NCI-H1694 (cell line): ENCODE measurements at places on chromosomes 2 and 18.

- no peak for DNase-seq
These were observed 168.5 kb upstream of the LRRTM1 start for GRCh38 chr2:80473069-80473468.

DNA sequence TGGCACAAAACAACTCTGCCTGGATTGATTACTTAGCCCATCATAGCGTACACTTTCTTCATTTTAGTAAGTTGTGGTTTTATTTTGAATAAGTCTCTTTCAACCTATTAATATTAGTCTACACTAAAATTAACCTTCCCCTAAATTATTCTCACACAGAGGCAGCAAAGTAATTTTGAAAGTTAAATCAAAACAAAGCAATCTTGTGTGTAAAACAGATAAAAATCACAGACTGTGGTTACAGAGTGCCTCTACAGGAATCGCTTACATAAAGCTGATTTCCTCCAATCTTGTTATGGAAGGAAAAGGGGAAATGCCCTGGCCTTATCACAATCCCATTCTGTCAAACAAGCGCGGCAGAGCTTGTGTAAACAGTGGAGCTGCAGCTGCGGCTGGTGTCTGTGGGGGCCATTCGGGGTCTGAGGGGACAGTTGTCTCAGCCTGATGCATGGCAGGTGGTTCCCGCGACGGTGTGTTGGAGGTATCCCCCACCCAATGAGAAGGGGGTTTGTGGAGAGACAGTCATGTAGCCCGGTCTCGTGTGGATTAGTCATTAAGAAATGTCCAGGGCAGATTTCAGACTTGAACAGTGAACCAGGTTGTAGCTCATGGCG, 42.1 kb downstream of the BCL2L11 start:
- no peak for DNase-seq

- DNase-seq, result no peak
These were observed 40.3 kb downstream of the ASB1 start for GRCh38 chr2:238467062-238467461.

GRCh38 chr2:20619624-20620024, 31.3 kb downstream of the HS1BP3 start:
- no peak for DNase-seq

- DNase-seq, result no peak
These were observed 20.2 kb upstream of the TUBB6 start for GRCh38 chr18:12287684-12288402.

DNA sequence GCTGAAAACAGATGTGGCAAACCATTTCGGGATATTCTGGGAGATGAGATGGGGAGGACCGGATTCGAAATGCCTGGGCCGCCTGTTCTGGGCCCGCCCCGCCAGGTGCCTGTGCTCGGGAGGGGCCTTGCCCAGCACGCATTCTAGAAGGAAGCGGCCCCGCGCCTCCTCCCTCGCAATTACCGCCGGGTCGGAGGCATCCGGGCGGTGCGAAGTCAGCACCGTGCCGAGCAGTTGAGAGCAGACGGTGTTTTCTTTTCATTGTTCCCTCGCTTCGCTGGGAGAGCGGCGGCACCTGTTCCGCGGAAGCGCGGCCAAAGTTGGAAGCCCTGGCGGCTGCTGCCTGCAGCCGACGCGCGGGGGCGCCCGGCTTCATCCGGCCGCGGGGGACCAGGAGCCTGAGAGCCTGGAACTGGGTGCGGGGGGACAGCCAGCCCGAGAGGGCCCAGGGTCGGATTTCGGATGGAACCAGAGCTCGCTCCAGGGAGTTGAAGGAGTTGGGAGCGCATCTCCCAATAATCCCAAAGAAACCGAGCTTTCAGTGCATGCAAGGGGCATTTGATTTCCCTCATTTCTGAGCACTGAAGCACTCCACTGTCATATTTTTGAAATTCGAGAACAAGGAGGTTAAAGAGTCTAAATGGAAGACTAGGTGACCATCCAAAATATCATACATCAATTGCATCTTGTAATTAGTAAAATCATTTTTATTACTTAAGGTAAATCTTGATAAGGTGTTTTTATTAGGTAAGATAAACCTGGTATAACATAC, 241.8 kb upstream of the RAB12 start:
- DNase-seq, result peak; percentile 27

GRCh38 chr2:36357847-36358659, 2.5 kb downstream of the CRIM1 start:
- no peak for DNase-seq

DNA sequence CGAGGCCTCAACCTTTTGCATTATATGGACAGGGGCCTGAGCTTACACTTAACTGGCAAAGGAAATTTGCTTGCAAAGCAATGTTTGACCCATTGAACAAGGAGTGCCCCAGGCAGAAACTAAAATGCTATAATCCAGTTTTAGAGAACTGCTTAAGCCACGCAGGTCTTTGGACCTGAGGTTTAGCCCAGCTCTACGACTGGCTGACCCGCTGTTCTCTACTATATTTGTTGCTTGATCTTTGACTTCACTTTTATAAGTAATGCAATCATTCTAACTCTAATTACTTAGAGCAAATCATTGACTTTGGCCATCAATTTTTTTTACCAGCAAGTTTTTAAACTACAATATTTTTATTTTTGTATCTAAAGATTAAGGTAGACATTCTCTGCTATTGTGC, 268.8 kb downstream of the MREG start:
- DNase-seq, result no peak

- no peak for DNase-seq
These were observed 143.6 kb upstream of the TCF4 start for GRCh38 chr18:55731594-55732042.

GRCh38 chr2:196441527-196441926, 198.0 kb upstream of the CCDC150 start:
- no peak for DNase-seq

GRCh38 chr18:56176751-56177150, 461.6 kb downstream of the TXNL1 start:
- DNase-seq, result no peak

DNA sequence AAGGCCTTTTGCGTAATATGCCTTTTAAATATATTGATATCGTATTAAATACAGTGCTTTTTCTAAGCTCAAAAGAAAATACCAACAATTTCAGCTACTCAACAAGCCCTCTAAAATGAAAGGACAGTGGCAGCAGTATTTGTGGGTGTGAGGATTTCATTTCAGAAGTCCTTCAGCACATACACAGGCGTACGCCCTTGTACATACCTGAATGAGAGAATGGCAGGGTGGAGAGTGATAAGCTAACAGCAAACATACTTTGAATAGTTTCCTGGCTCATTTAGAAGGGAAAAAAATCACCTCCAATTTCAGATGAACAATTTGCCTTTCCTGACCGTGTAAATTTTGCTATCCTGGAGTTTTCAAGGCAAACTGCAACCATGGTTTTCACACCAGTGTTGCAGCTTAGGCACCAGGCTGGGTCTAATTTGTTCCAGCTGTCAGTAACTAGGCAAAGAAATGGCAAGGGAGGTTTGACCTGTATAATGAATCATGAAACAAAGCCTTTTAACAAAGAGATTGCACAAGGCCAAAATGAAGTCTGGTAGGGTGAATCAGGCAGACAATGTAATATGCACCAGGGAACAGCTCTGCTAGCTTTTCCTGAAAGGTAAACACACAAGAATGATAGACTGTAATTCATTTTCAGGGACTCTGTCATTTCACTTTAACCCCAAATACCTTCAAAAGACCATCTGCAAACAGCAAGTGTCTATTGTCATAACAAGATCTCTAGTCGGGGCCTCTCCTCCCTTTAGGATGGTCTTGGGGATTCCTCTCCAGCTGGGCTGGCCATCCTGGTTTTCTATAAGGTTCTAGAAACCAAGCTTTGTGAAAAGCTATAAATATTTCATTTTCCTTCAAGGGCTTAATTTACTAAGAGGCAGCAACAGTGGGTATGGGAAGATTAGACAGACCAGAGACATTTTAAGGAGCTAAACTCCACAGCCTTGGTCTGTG, 11.5 kb downstream of the ANKRD29 start:
- no peak for DNase-seq

DNA sequence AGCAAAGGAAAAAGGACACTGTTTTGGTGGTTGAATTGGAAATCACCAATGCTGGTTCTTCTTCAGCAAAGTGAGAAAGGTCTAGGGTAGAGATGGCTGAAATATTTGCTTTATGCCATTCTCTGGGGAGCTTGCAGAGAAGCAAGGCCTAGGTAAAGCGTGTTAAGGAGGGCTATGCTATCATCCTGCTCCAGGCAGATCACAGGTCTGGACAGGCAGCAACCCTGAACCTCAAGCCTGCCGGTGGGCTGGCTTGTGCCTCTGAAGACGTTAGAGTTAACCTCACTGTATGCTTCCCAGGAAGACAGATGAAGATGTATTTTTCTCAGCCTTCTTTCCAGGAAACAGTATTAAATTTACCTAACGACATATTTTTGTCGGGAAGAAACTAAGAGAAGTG, 138.5 kb upstream of the LYPD6 start:
- no peak for DNase-seq

DNA sequence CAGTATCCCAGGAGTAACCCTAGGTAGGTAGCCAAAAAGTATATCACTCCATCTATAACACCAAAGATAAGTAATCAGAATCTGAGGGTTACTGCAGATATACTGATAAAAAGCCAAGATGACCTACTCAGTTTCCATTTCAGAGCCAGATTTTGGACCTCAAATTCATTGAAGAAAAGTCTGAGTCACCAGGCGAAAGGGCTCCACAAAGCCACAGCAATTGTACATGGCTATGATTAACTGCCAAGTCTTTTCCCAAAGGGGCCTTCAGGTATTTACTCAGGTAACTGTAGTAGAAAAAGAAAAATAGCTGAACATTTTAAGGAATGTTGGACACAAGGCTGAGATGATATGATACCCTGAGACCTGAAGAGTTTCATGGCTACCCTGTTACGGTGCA, 75.6 kb upstream of the KCNH7 start:
- no peak for DNase-seq

- peak; percentile 77 for DNase-seq
These were observed 913 bp upstream of the TRABD2A start for GRCh38 chr2:84881581-84882413.

DNA sequence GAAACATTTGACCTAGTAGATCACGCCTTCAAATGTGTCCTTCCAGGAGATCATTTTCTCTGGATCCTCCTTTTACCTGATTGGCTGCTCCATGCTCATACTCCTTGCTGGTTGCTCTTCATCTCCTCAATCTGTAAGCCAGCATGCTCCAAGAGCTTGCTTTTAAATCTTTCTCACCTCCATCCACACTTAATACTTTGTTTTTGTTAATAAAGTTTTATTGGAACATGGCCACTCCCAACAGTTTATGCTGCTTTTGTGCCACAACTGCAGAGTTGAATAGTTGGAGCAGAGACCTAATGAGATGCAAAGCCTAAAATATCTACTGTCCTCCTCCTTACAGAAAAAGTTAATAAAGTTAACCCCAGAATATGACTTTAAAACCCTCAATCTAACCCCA, 60.0 kb downstream of the KLHL14 start:
- DNase-seq, result no peak

DNA sequence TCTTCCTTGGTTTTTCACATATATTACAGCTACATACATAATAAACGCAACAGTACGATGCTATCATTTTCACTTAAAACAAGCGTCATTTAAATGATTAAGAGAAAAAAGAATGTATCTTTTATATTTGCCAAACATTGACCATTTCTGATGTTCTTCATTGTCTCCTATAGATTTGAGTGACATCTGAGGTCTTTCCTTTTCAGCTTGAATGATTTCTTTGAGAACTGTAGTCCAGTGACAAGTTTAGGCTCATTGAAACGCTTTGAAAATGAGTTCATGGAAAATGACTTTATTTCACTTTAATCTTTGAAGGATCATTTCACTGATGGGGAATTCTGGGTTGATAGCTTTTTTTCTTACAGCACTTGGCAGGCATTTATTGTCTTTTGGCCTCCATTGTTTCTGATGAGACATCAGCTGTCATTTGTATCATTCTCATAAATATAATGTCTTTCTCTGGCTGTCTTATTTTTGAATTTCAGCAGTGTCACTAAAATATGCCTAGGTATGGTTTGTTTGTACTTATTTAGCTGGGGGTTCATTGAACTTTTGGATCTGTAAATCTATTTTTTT, 10.9 kb downstream of the TGIF1 start:
- no peak for DNase-seq

- DNase-seq, result no peak
These were observed 71.1 kb downstream of the DOCK10 start for GRCh38 chr2:224971214-224971613.

- no peak for DNase-seq
These were observed 58.6 kb upstream of the WDR75 start for GRCh38 chr2:189382668-189383067.

GRCh38 chr18:3323900-3324299, 62.0 kb downstream of the MYL12B start:
- no peak for DNase-seq

- no peak for DNase-seq
These were observed 11.7 kb downstream of the ALLC start for GRCh38 chr2:3669656-3670055.

GRCh38 chr2:124874219-124874618, 849.1 kb downstream of the CNTNAP5 start:
- DNase-seq, result no peak

DNA sequence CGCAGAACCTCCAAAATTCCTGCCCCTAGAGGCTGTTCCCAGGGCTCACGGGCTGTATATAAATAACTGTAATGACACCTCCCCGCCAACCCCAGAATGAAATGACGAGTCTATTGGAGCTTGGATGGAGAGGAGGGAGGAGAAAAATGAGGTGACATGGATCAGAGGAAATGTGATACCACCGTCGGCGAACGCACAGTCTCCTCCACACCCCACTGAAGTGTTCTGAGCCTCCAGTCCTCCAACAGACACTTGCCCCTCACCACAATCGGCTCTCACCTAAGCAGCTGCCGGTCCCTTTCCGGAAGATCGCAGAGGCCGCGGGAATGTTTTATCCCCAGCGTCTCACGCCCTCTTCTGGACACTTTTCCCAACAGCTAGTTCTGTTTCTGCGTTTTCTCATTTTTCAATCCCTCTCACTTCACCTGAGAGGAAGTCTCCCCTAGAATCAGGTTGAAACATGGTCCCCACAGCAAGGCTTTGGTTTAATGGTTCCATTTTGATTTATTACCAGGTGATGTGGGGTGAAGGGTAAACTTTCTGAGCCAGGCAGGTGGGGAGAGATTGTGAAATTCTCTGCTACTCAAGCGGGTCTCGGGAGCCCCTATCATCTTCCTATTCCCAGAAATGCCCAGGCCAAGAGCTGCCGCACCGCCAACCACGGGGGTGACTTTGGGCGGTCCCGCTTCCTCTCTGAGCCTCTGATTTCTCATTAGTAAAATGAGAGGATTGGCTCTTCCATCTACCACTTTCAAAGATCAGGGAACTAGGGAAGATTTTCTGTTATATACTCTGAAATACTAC, 9.1 kb upstream of the MYO5B start:
- peak; percentile 63 for DNase-seq

DNA sequence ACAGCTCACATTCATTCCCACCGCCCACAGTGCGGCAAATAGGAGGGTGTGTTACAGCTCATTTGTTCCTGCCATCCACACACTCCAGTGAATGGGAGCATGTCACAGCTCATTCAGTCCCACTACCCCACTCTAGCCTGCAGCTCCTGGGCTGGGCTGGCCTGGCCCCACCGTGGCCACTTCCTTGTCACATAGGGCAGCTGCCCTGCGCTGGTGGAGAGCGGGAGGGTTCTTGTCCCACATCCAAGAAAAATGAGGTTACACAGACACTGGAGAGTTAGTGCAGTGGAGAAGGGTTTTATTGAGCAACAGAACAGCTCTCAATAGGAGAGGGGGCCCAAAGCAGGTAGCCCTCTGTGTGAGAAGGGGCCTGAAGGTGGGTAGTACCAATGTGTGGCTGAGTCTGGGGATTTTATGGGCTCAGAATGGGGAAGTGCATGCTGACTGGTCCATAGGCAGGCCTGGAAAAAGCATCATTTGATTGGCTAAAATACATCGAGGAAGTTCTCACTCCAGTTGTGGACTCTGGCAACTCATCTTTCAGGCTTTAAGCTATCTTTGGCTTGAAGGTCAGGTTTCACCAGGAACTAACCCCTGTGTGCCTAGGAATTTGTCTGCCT, 249.7 kb downstream of the ETAA1 start:
- DNase-seq, result no peak
